ENCODE measurements at places on chromosomes 3 and 15. TPM values are rescaled to one million over a fixed set of nuclear protein-coding genes. Genes with fewer than 3 reads are reported as not detected.

LEO1 gene
- 61.4 TPM for total RNA-seq

- no peak for DNase-seq
Observed at GRCh38 chr3:183151821-183152351, 10.6 kb downstream of the LAMP3 start.

ERICH6 gene
- total RNA-seq, result not detected

RBMS3 gene
- total RNA-seq, result 29.6 TPM

GRCh38 chr15:33946152-33946551 lies 22.1 kb upstream of the CHRM5 start:
- DNase-seq, result no peak

GRCh38 chr3:101966226-101966625 lies 116.9 kb downstream of the NFKBIZ start:
- DNase-seq, result no peak

CIDEC gene
- not detected for total RNA-seq

- no peak for DNase-seq
Observed at GRCh38 chr3:95028688-95029087, 965.8 kb downstream of the NSUN3 start.

GRCh38 chr15:67510597-67511190 lies 10.2 kb upstream of the C15orf61 start:
- DNase-seq, result no peak

MME gene
- not detected for total RNA-seq

DNA sequence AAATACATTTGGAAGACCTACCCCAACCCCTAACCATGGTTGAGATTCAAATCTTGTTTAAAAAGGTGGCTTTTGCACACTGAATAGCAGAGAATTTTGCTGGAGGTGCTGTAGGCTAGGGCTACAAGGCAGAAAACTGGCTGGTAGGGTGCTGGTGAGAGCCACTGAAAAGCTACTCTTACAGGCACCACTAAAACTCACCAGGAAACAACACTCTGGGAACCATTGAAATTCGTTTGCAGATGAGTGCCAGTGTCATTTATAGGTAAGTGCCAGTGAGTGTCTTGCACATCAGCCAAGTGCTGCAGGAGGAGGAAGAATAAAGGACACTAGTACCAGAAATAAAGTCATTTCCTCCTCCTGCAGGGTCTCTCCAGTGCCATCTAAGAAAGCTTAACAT lies 610.2 kb downstream of the ZNF385D start:
- no peak for DNase-seq
